CD4-positive, alpha-beta T cell treated with Interleukin-6 for 4 hours (primary cell): ENCODE measurements at places on chromosomes 6 and 20.

GRCh38 chr6:154805288-154805911, 72.2 kb downstream of the SCAF8 start:
- DNase-seq = no peak

GRCh38 chr6:161068321-161068741, 76.8 kb downstream of the MAP3K4 start:
- no peak for DNase-seq

DNA sequence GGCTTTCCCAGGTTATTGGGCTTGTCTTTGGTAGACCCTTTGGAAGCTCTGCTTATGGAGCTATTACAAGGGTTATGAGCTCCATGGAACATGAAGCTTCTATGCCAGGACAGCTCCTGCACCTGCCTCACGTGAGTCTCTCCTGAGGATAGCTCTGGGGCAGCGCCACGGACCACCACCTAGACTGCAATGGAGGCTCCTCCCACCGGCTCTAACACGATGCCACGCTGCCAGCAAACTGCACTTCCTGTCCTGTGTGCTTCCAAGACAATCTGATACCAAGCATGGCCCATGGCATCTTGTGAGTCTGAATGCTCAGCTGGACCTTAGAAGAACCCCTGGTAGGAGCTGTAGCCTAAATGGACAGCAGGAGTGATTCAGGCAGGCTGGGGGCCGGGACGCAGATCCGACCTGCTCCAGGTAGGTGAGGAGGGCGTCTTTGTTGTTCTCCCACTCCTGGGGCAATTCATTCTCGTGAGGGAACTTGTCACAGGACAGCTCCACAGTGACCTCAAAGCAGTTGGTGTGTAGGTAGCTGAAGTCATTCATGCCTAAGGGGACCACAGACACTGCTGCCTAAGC, 5.5 kb downstream of the CPXM1 start:
- DNase-seq = no peak

GRCh38 chr6:168708526-168708925, 267.5 kb downstream of the SMOC2 start:
- DNase-seq = no peak

GRCh38 chr6:71289802-71290175, 1.2 kb downstream of the OGFRL1 start:
- DNase-seq = no peak

GRCh38 chr20:4018023-4018748, 2.8 kb upstream of the RNF24 start:
- no peak for DNase-seq

DNA sequence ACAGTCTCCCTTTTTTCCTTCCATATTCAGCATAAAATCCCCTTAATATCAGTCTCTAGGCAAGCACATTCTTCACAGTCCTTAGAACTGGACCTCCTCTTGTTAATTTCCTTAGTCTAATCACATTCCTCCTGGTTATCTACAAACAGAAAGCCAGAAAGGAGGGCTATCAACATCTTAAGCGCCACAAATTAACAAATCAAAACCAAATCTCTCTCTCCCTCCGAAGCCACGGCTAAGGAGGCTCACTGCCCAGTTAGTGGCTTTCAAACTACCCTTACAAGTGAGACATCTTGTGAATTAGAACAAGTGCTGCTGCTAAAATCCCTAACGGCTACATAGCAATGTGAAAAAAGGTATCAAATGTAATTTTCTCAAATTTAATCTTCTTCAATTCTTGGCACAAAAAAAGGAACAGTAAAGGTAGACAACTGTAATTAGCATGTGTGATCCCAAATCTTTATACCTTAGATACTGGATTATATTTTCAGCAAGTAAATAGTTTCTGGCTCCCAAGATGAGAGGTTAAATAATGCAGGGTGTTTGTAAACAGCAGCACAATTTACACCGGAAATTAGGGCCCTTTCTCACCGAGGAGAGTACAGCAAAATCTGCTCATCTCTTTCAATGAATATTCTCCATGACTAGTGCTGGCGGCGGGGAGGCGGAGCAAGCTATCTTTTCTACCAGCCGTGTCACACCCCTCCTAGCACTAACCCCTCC, 1.4 kb upstream of the TRIM39 start:
- peak; percentile 82 for DNase-seq

DNA sequence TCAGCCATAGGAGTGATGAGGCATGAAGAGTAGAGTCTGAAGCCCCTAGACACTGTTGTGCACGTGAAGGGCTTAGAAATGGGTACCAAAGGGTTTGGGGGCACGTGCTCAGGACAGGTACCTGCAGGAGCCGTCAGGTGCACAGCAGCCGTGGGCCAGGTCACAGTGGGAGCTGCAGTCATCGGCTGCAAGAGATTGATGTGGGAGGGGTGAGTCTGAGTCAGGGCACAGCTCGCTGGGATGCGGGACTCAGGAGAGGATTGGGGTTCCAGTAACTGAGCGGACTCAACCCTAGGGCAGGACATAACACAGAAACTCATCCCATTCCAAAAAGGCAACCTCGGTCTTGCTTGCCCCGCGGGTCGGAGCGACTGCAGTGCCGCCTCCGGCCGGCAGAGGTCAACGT, 1.1 kb downstream of the DLK2 start:
- peak; percentile 74 for DNase-seq

GRCh38 chr6:169956580-169956979, 205.2 kb downstream of the ERMARD start:
- no peak for DNase-seq

- DNase-seq = peak; percentile 60
These were observed 114.3 kb upstream of the ZFP64 start for GRCh38 chr20:52305858-52306257.

GRCh38 chr6:42243046-42243445, 25.4 kb upstream of the MRPS10 start:
- no peak for DNase-seq

- DNase-seq = no peak
These were observed 83.4 kb downstream of the JARID2 start for GRCh38 chr6:15329197-15329671.

- peak; percentile 61 for DNase-seq
These were observed 67.2 kb upstream of the SNX9 start for GRCh38 chr6:157755746-157756411.

DNA sequence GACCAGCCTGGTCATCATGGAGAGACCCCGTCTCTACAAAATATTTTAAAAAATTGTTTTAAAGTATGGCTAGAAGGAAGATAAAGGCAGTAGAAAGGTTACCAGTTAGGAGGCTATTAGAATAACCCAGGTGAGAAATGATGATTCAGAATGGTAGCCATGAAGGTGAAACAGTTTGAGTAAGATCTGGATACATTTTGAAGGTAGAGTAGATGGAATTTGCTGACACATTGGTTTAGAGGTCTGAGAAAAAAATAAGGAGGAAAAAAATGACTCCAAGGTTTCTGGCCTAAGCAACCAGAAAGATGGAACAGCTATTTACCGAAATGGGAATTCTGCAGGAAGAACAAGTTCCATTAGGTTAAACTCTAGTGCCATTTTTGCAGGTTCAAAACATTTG, 167.9 kb upstream of the TAB2 start:
- no peak for DNase-seq

GRCh38 chr20:8709627-8710026, 359.3 kb upstream of the PLCB4 start:
- no peak for DNase-seq

DNA sequence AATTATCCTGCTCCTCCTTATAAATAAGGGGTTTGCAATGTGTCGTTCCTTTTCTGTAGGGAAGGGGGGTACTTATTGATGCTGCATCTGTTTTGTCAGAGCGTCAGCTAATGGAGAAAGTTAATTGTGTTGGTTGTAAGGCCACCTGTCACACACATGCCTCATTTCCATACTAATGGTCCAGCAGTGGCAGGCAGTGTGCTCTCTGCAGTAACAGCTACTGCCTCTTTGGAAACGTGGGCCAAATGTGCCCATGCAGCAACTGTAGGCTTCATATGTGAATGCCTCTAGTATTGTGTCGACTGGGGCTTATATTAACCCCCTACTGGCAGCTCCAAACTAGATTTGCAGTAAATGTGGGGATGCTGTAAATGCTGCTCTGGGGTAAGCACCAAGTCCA, 56.3 kb upstream of the OLIG3 start:
- DNase-seq = no peak

DNA sequence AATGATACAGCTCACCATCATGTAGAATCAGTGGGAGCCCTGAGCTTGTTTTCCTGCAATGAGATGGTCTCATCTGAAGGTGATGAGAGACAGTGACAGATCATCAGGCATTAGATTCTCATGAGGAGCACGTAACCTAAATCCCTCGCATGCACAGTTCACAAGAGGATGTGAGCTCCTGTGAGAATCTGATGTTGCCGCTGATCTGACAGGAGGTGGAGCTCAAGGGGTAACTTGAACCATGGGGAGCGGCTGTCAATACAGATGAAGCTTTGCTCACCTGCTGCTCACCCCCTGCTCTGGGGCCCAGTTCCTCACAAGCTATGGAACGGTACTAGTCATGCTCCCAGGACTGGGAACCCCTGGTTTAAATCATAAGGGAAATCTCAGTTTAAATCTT, 89.2 kb downstream of the THBS2 start:
- no peak for DNase-seq

- DNase-seq = no peak
These were observed 105.6 kb upstream of the TNFAIP3 start for GRCh38 chr6:137761487-137761886.
